ENCODE measurements at places on chromosomes 12 and 14. TPM values are rescaled to one million over a fixed set of nuclear protein-coding genes. Genes with fewer than 3 reads are reported as not detected.

ISCA2 gene
- 30.1 TPM for total RNA-seq

TAS2R42 gene
- not detected for total RNA-seq

OR4K13 gene
- total RNA-seq, result not detected

CLEC4D gene
- not detected for total RNA-seq

SMOC1 gene
- total RNA-seq, result not detected

B3GNT4 gene
- total RNA-seq, result 0.71 TPM

OLR1 gene
- total RNA-seq, result not detected
